CD8-positive, alpha-beta memory T cell (primary cell): ENCODE measurements at places on chromosomes 12 and 14.
A peak's percentile ranks its signal among the peaks of the same experiment; 100 is the strongest.

DNA sequence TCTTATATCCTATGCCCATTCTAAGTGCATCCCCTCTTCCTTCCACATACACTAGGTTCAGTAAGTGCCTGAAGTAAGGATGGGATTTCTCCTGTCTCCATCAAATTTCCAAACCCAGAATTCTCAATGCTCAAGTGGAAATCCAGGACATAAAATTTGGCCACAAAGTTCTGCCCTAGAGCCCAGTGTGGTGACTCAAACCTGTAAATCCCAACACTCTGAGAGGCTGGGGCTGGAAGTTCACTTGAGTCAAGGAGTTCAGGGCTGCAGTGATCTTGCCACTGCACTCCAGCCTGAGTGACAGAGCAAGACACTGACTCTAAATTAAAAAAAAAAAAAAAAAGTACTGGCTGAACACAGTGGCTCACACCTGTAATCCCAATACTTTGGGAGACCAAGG is 4.5 kb upstream of the ARF3 start:
- H3K4me1 ChIP-seq, result peaks cover 6% of the 10 kb centered on the region
- DNase-seq, result no peak
- no peak overlapping the region for H3K27ac ChIP-seq
- no peaks in the 10 kb centered on the region for H3K27me3 ChIP-seq

- no peak overlapping the region for H3K4me3 ChIP-seq
- H3K27ac ChIP-seq, result no peak overlapping the region
- no peaks in the 10 kb centered on the region for H3K36me3 ChIP-seq
- no peaks in the 10 kb centered on the region for H3K4me1 ChIP-seq
Observed at GRCh38 chr12:31035967-31036665, 37.5 kb upstream of the DDX11 start.

DNA sequence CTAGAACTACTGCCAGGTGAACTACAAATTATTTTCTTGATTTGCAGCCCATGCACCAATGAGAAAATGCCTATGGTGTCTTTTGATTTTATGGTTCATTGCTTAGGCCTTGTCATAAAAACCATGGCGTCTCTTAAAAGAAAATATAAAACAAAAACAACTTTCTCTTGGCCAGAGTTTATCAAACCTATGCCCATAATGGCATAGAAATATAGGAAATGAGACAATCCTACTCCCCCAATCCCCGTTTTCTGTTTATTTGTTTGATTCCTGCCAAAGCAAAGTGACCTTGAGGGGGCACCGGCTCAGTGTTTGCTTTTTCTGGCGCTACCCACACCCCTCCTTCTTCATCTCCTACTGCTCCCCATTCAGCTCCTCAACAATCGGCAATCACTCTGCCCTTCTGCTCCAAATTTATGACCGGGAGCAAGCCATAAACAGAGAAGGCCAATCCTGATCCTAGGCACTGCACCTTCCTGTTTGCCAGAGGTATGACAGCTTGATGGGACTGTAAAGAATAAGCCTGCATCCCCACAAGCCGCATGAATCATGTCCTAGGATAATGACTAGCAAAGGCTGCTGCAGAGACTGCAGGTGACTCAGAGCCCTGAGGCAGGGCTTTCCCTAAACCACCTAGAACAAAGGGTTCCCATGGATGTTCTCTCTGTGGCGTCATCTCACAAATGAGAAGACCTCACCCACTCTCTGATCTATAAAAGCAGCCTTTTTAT is 874.9 kb downstream of the NRXN3 start:
- H3K27ac ChIP-seq, result no peak overlapping the region
- no peak overlapping the region for H3K4me3 ChIP-seq
- DNase-seq, result no peak
- H3K4me1 ChIP-seq, result no peaks in the 10 kb centered on the region
- H3K27me3 ChIP-seq, result no peaks in the 10 kb centered on the region

GRCh38 chr12:121532503-121533393 is 48.1 kb downstream of the KDM2B start:
- peaks cover 54% of the 10 kb centered on the region for H3K4me1 ChIP-seq
- no peak for DNase-seq
- no peak overlapping the region for H3K4me3 ChIP-seq
- H3K27me3 ChIP-seq, result no peaks in the 10 kb centered on the region
- H3K36me3 ChIP-seq, result peaks cover 4% of the 10 kb centered on the region

GRCh38 chr12:46391630-46392029 is 19.1 kb upstream of the SLC38A2 start:
- peaks cover 11% of the 10 kb centered on the region for H3K4me1 ChIP-seq
- no peaks in the 10 kb centered on the region for H3K27me3 ChIP-seq
- H3K4me3 ChIP-seq, result no peak overlapping the region
- no peaks in the 10 kb centered on the region for H3K36me3 ChIP-seq
- no peak overlapping the region for H3K27ac ChIP-seq

DNA sequence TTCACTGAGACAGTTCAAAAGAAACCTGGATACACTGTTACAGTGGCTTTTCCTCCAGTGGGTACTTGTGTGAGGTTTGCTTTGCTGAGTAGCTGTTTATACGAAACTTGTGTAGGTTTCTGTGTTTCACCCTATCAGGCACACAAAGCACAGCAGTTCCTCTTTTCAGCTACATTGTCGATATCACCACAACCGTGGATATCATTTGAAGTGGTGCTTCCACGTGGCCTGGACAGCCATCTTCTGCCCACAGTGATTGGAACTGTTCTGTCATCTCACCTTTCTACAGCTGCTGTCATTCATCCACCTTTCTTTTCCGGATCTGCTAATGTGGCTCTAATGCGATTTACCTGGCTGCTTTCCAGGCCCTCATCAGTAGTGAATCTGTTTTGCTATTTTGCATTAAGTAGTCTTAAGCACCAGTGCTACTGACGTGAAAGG is 368.8 kb downstream of the SYT1 start:
- DNase-seq, result no peak
- no peak overlapping the region for H3K4me3 ChIP-seq
- H3K27ac ChIP-seq, result no peak overlapping the region
- no peaks in the 10 kb centered on the region for H3K4me1 ChIP-seq
- H3K36me3 ChIP-seq, result no peaks in the 10 kb centered on the region
- no peaks in the 10 kb centered on the region for H3K27me3 ChIP-seq

DNA sequence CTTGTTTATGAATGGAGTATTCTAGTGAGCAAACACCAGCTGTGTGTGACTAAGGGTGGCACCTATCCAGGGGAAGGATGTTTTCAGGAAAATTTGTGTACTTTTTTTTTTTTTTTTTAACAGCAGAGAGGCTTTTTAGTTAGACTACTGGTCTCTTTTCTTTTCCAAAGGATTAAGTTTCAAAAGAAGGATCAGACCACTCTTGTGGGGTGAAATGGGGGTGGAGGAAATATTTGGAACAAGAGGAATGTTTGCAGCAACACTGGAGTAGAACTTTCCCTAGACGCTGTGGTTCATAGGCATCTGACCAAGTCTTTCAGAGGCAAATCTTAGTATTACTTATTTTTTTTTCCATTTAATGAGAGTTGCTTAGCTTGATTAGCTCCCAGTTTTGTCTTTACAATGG is 21.1 kb downstream of the NUBPL start:
- no peak overlapping the region for H3K4me3 ChIP-seq
- no peaks in the 10 kb centered on the region for H3K27me3 ChIP-seq
- H3K27ac ChIP-seq, result no peak overlapping the region
- no peaks in the 10 kb centered on the region for H3K36me3 ChIP-seq
- DNase-seq, result no peak

- peaks cover 66% of the 10 kb centered on the region for H3K4me1 ChIP-seq
- no peak for DNase-seq
- H3K27me3 ChIP-seq, result peaks cover 23% of the 10 kb centered on the region
- H3K27ac ChIP-seq, result peak overlapping the region; percentile 43
- peak overlapping the region; percentile 54 for H3K4me3 ChIP-seq
Observed at GRCh38 chr14:64704743-64705380, 638 bp downstream of the PLEKHG3 start.

- no peak overlapping the region for H3K27ac ChIP-seq
- no peaks in the 10 kb centered on the region for H3K36me3 ChIP-seq
- no peaks in the 10 kb centered on the region for H3K4me1 ChIP-seq
- H3K4me3 ChIP-seq, result no peak overlapping the region
- no peaks in the 10 kb centered on the region for H3K27me3 ChIP-seq
Observed at GRCh38 chr14:80059041-80059440, 152.3 kb downstream of the DIO2 start.

DNA sequence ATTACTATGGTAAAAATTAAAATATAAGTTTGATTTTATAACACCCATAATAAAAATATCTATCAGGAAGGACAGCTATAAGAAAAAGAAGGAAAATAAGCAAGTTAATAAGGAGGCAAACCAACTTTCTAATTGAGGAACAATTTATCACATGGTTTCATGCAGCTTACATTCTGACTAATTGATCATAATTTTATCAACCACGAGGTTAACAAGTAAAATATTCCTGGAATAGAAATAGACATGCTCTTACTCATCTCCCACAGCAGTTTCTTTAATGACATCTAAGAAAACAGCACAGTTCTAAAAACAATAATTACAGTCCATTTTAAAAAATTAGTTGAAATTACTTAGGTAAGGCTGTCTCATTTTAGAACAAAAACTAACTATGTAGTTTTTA is 130.8 kb upstream of the KRR1 start:
- no peak overlapping the region for H3K4me3 ChIP-seq
- no peak overlapping the region for H3K27ac ChIP-seq
- no peaks in the 10 kb centered on the region for H3K36me3 ChIP-seq
- peaks cover 12% of the 10 kb centered on the region for H3K4me1 ChIP-seq
- H3K27me3 ChIP-seq, result no peaks in the 10 kb centered on the region
- no peak for DNase-seq

- H3K36me3 ChIP-seq, result no peaks in the 10 kb centered on the region
- no peak overlapping the region for H3K27ac ChIP-seq
- DNase-seq, result no peak
- H3K4me3 ChIP-seq, result no peak overlapping the region
- no peaks in the 10 kb centered on the region for H3K4me1 ChIP-seq
- no peaks in the 10 kb centered on the region for H3K27me3 ChIP-seq
Observed at GRCh38 chr14:75221797-75222196, 45.4 kb upstream of the TMED10 start.

DNA sequence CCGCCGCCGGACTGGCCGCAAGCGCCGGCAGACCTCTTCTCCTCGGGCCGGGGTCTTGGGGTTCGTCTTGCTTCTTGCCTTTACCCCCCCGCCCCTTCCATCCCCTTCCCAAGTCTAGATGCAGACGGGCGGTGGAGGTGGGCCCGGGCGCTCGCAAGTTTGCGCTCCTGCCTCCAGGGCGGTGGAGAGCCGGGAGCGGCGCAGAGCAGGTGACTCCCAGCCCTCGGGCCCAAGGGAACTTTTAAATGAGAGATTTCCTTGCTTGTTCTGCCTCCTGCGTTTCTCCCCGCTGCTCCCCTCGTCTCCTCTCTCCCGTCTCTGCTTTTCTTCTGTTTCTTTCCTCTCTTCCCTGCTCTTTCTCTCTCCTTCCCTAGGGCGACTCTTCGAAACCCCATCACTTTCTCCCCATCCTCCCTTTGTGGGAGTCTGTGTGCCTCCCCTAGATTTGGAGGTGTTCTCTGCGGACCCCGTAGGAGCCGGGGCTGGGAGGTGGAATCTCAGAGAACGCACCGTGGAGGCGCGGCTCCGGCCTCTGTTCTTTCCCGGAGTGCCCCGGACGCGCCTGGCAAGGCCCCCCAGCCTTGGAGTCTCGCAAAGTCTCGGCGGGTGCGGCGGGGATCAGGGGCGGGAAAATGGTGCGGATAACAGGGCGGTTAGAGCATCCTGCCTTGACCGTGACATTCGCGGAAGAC is 114.7 kb upstream of the MYL2 start:
- H3K4me3 ChIP-seq, result no peak overlapping the region
- no peak overlapping the region for H3K27ac ChIP-seq
- H3K4me1 ChIP-seq, result peaks cover 24% of the 10 kb centered on the region
- H3K27me3 ChIP-seq, result peaks cover 56% of the 10 kb centered on the region
- DNase-seq, result no peak

GRCh38 chr12:94204499-94205247 is 56.3 kb downstream of the PLXNC1 start:
- peaks cover 57% of the 10 kb centered on the region for H3K4me1 ChIP-seq
- H3K27ac ChIP-seq, result no peak overlapping the region
- H3K4me3 ChIP-seq, result no peak overlapping the region
- no peaks in the 10 kb centered on the region for H3K27me3 ChIP-seq
- no peak for DNase-seq

GRCh38 chr14:77027538-77028383 is 747 bp downstream of the IRF2BPL start:
- peaks cover 75% of the 10 kb centered on the region for H3K4me1 ChIP-seq
- H3K27me3 ChIP-seq, result no peaks in the 10 kb centered on the region
- peak; percentile 53 for DNase-seq
- peak overlapping the region; percentile 87 for H3K27ac ChIP-seq

DNA sequence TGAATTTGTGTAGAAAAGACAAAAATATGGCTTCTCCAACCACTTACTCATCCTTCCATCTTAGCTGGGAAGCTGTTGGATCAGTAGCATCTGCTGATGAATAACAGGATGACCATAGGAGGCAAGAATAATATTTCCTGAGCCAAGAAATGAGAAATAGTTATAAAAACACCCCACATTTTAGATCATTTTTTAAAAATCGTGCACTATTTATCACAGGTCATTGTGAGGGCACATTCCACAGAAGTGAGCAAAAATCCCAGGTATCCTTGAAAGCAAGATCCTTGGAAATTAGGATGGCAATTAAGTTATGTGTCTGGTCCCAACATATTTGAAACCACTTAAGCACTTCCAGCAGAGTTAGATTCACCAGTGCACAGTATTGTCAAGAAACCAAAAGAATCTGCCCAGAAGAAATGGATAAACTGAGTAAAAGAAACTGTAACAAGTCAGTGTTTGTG is 8.4 kb downstream of the FAR2 start:
- H3K4me3 ChIP-seq, result no peak overlapping the region
- H3K4me1 ChIP-seq, result peaks cover 10% of the 10 kb centered on the region
- H3K27ac ChIP-seq, result no peak overlapping the region
- H3K27me3 ChIP-seq, result no peaks in the 10 kb centered on the region
- no peak for DNase-seq

GRCh38 chr14:87170179-87170578 is 822.8 kb downstream of the GALC start:
- H3K27ac ChIP-seq, result no peak overlapping the region
- no peaks in the 10 kb centered on the region for H3K4me1 ChIP-seq
- H3K27me3 ChIP-seq, result no peaks in the 10 kb centered on the region
- no peak overlapping the region for H3K4me3 ChIP-seq
- DNase-seq, result no peak

DNA sequence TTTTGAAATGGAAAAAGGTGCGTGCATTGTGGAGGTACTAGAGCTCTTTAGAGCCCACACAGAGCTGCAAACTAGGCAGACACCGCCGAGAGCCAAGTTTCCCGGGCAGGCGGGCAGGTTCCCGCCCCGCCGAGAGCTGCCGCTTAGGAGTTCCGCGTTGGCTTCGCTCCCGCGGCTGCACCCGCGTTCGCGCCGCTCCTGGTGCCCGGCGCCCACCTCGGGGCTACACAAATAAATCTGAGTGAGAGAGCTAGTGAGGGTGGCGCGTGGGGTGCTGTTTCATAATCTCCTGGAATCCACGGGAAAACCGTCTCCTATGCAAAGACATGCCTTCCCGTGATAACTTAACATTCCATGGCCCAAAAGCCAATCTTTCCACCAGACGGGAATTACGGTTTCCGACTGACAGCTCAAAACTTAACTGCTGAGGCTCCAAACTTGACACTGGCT is 645 bp downstream of the KITLG start:
- no peaks in the 10 kb centered on the region for H3K36me3 ChIP-seq
- no peak overlapping the region for H3K4me3 ChIP-seq
- no peaks in the 10 kb centered on the region for H3K27me3 ChIP-seq
- H3K27ac ChIP-seq, result no peak overlapping the region
- DNase-seq, result no peak
- H3K4me1 ChIP-seq, result no peaks in the 10 kb centered on the region

- no peak overlapping the region for H3K27ac ChIP-seq
- H3K27me3 ChIP-seq, result no peaks in the 10 kb centered on the region
- H3K4me3 ChIP-seq, result no peak overlapping the region
- no peaks in the 10 kb centered on the region for H3K4me1 ChIP-seq
- no peaks in the 10 kb centered on the region for H3K36me3 ChIP-seq
- no peak for DNase-seq
Observed at GRCh38 chr14:85867450-85867849, 337.5 kb downstream of the FLRT2 start.
